ENCODE measurements at places on chromosomes 1 and 21.
A peak's percentile ranks its signal among the peaks of the same experiment; 100 is the strongest.

GRCh38 chr1:67052741-67053534 is 1.0 kb downstream of the SLC35D1 start:
- peak; percentile 21 for DNase-seq

GRCh38 chr1:208085655-208086515 is 158.3 kb downstream of the PLXNA2 start:
- no peak for DNase-seq

DNA sequence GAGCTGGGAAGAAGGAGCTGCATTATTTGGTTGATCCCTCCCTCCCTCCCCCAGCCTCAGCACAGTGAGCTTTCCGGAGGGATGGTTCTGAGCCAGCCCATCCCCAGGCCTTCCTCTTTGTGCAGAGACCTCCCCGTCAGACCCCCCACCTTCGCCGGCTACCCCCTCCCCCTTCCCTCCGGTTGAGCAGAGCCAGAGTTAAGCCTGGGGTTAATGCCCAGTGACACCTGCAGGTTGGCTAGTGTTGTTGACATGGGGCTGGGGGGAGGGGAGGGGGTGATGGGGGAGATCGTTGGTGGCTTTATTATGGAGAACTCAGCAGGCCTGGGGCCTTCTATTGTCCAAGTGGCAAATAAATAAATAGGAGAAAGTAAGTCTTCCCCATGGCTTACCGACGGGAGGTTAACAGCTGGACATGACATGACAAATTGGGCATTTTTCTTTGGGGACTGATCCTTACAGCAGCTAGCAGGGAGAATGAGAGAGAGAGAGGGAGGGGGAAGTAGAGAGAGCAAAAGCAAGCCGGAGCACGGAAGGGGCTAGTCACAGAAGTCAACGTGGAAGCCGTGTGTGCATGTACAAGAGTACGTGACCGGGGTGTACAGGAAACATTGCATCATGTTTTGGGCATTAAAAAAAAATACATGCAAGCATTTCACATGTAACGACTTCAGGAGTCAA is 131.1 kb downstream of the TMEM53 start:
- DNase-seq: no peak

DNA sequence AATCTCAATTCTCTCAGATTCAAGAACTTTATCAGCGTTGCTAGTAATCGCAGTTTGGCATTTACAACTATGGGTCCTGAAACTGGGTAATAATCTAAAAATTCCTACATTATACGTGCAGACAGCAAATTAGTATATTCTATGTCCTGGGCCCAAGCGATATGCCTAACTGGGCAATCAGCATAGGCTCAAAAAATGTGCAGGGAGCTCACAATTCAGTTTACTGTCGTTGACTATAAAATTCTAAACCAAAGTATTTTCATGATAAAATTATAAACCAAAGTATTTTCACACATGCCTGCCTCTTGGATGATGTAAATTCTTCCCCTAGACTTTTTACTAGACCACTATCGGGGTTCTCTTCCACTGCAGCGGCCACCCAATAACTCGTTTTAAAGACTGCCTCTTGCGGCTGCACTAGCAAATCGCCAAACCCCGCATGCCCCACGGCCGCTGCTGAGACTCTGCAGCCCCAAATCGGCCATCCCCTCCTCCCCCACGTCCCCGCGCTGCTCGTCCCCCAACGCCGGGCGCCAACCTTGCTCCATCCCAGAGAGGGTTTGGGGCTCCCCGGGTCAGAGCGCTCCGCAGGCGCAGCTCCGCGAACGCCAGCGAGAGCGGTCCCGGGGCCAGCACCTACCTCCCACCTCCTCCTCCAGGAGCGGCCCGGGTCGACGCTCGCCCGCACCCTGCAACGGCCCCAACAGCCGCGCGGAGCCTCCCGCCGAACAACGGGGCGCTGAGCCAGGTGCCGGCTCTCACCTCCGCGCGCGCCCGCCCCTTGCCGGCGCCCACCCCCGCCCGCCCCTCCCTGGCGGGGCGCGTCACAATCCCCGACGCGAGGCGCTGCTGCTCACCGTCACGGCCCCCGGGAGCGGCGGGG is 506 bp downstream of the SSX2IP start:
- DNase-seq: no peak

- DNase-seq: peak; percentile 74
Observed at GRCh38 chr1:244801246-244801645, 34.2 kb upstream of the COX20 start.

GRCh38 chr1:108670131-108670773 is 9.4 kb upstream of the HENMT1 start:
- DNase-seq: no peak

DNA sequence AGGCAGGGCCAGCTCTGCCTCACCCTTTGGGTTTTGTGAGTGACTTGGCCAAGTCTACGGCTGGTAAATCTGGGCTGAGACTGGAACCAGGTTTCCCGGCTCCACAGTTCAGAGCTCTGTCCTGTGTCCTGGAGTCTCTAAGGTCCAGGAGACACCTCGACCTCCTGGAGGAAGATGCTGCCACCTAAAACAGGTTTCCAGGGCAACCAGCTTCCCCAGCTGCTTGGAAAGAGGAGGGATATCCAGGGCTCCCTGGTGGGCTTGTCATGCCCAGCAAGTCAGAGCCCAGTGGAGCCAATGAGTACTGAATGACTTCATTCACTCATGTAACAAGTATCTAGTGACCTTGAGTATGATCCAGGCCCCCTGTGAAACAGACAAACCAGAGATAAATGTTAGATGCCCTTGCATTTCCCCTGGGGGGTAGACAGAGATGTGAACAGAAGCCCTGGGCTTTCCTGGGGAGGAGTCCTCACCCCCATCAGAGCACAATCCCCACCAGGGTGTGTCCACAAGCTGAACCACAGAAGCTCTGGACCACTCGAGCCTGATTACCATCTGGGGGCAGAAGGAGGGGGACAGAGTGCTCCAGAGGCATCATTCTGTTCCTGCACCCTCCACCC is 181.2 kb upstream of the RAB4A start:
- DNase-seq: no peak

DNA sequence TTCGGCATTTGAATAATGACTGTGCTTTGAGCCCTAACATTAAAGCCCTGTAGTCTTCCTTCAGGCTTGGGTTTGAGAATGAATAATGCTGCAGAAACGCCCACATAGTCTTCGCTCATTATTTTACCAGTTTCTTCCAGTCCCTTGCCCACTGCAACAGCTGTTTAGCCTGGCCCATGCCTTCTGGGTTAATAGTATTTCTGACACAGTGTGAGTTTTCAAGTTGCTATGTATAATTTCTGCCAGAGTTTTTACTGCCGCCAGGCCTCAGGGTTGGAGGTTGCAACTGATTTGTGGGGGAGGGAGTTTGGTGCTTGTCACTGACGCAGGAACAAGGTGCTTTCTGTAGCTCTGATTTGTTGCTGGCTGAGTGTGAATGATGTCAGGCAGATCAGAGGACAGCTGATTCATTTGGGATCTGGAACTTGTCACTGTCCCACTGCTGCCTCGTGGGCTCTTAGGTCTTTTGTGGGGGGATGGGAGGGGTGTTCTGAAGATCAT is 109.8 kb downstream of the MAST2 start:
- no peak for DNase-seq

DNA sequence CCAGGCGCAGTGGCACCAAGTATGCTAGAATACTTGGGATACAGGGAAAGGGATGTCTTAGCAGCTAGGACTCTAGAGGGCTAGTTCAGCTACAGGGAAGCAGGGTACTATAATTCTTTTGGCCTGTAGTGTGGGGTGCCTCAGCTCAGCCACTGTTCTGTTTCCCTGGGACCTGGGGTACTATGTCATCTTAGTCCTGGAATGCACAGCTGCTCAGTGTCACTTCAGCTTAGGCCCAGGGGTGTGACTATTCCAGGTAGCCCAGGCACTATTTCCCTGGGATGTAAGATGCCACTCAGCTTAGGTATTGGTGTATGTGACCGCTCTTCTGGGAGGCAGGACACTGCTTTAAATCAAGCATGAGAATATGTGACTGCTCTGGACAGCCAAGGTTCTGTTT is 34.1 kb downstream of the RGSL1 start:
- no peak for DNase-seq

GRCh38 chr1:78980511-78980910 is 26.0 kb downstream of the ADGRL4 start:
- no peak for DNase-seq
